ENCODE measurements at places on chromosomes 6 and 20.
A peak's percentile ranks its signal among the peaks of the same experiment; 100 is the strongest.

DNA sequence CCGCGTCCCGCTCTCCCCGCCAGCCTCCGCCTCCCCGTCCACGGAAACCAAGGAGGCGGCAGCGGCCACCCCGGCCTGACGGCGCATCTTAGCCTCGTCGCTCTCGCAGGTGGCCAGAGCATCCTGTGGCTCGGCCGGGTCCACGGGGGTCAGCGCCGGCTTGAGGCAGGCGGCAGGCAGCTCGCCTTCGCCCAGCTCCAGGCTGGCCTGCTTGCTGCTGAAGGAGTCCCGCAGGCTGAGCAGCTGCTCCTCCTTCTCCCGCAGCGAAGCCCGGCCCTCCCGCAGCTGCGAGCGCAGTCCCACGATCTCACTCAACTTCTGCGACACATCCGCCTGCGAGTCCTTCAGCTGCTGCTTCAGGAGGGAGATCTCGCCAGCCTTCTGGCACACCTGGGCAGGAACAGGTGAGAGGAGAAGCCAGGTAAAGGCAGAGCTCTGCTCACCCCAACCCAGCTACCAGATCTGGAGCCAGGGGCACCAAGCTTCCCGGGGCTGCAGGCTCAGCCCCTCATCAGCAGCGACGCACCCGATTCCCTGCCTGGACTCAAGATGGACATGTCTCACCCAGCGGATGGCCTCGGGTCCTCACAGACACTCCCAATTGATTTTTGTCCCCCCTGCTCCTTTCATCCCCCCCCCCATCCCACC, 5.2 kb upstream of the FASTKD5 start:
- DNase-seq, result no peak

- DNase-seq, result no peak
Observed at GRCh38 chr20:56875052-56875659, 246.1 kb downstream of the TFAP2C start.

DNA sequence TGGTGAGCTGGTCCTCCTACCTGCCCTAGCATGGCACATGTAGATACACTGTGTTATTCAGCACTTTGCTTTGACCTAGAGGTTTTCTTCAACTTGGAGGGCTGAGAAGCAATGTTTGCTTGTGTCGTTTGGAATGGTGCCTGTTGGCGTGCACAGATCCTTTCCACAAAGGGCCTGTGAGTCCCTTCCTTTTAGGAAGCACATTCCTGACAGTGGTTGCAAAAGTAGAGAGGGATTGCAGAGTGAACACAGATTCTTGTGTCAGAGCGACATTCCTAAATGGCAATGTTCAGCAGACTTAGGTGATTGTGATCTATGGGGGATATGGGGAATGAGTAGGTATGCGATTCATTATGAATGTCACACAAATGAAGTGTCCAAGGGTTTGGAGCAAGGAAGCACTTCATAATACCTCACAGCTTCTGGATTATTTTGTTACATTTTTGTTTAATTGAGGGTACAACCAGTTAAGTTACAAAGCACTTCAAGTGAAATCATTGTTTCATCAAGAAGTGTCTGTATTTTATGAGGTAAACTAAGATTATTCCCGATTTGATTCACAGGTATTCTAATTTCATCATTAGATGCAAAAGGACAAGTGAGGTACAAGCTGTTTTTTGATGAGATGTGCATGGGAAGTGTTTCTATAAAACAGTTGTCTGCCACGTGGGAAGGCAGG, 713 bp upstream of the RNF144B start:
- no peak for DNase-seq

DNA sequence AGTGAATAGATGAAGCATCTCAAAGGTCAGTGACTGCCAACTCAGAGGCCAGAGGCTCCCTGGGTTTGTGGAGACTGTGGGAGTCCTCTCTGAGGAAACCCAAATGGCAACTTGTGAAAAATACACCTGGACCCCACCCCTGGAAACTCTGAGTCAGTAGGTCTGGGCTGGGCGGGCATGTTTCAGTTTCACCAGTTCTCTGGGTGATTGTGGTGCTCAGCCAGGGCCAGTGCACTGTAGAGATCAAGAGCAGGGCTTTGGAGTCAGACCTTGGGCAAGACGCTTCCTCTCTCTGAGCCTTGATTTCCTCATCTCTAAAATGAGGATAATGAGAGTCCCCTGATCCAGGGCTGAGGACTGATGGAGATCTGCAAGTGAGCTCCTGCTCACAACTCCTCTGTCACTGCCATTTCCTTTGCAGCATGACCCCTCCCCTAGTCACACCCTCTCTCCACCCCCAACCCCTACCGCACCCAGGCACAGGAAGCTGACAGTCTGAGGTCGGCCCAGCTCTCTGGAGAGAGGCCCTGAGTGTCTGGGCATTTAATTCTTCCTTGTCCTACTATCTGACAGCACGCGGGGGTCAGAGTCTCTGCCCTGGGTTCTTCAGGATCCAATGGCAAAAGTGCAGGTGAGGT, 5.1 kb downstream of the DEF6 start:
- peak; percentile 78 for DNase-seq

- no peak for DNase-seq
Observed at GRCh38 chr20:60340232-60340631, 382.0 kb downstream of the CDH26 start.

- no peak for DNase-seq
Observed at GRCh38 chr20:38450412-38450975, 15.4 kb upstream of the SNHG17 start.

GRCh38 chr6:46044881-46045617, 29.4 kb upstream of the CLIC5 start:
- DNase-seq, result no peak

DNA sequence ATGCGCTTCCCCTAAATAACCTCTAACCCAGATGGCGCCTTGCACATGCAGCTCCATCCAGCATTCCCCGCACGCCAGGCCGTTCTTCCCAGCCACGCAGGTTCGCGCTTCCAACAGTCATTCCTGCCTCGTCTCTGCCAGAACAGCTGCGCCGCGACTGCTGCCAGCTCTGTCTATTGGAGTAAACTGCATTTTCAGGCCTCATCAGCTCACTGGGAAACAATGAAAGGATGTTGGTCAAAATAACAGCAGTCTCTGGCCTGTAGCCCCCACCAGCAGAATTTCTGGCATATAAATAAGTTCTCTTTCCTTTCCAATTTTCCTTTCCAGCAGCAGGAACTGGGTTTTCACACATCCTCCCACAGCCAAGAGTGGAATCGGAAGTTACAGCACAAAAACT, 14.6 kb downstream of the NRSN1 start:
- DNase-seq, result no peak

DNA sequence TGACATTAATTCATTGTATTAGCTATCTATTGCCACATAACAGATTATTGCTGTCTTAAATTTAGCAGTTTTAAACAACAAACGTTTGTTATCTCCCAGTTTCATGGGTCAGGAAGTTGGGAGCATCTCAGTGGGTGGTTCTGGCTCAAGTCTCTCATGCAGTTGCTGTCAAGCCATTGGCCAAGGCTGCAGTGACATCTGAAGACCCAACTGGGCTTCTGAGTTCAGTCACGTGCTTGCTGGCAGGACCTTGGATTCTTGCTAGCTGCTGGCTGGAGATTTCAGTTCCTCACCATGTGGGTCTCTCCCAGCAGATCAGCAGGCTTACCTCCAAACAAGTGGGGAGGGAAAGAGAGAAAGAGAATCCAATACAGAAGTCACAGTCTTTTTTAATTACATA, 152.6 kb upstream of the EXOC2 start:
- DNase-seq, result no peak

- peak; percentile 15 for DNase-seq
Observed at GRCh38 chr6:8219352-8219943, 117.1 kb upstream of the EEF1E1 start.

- DNase-seq, result no peak
Observed at GRCh38 chr20:44800391-44801046, 9.8 kb downstream of the RIMS4 start.

GRCh38 chr6:37536491-37537190, 36.9 kb upstream of the CCDC167 start:
- no peak for DNase-seq

- DNase-seq, result no peak
Observed at GRCh38 chr20:14401479-14402138, 64.2 kb upstream of the FLRT3 start.

DNA sequence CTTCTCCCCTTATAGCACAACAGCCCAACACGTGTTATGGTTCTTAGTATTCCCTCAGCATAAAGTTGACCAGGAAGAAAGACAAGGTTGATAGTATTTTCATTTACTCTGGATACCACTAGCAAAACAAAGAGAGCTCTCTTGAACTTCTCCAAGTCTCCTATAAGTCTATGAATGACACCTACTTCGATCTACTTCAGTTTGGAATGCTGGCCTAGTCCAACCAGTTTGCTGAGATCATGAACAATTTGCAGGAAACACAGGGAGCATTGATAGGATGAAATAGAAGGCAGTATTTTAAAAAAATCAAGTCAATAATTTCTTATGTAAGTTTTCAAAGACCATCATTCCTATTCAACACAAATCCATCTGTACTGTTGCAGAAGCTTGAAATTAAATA, 93.6 kb downstream of the GJA10 start:
- no peak for DNase-seq

GRCh38 chr6:28580475-28580874, 54.8 kb downstream of the GPX5 start:
- no peak for DNase-seq

GRCh38 chr20:35398660-35399144, 13.1 kb downstream of the UQCC1 start:
- DNase-seq, result no peak

- no peak for DNase-seq
Observed at GRCh38 chr20:62123450-62124118, 1.3 kb downstream of the LSM14B start.

- no peak for DNase-seq
Observed at GRCh38 chr6:100266494-100267401, 198.0 kb downstream of the SIM1 start.

DNA sequence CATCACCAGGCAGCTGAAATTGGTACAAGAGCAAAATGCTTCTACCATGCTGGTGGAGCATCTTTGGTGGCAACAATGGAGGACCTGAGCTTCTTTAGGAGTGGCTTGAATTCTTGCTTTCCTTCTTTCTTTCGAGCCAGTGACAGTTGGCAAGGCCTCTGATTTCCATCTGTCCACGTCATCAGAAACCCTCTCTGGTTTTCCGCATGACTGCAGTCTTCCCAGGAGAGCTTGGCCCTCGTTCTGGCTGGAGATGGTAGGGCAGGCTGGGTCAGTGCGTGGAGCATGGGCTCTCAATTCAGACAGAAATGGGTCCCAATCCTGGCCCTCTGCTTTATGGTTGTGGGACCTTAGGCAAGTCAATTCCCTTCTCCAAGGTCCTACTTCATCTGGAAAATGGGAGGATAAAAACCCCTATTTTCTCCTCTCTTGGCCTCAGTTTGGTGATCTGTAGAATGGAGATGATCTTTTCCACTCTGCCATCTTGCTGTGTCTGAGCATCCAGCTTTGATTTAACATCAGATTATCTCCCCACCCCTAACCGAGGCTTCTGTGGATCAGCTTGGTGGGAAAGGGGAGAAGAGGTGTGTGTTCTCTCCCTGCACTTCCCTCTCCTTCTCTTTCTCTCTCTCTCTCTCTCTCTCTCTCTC, 3.6 kb upstream of the BPIFB1 start:
- DNase-seq, result no peak

DNA sequence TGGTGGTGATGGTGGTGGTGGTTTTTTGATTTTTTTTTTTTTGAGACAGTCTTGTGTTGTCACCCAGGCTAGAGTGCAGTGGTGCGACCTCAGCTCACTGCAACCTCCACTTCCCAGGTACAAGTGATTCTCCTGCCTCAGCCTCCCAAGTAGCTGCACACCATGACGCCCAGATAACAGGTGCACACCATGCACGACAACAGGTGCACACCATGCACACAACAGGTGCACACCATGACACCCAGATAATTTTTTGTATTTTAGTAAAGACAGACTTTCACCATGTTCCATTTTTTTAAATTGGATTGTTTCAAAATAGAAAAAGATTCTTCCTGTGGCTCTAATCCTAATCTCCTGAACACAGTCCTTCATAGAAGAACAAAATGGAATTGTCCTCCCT, 257.9 kb downstream of the ALDH8A1 start:
- no peak for DNase-seq

- no peak for DNase-seq
Observed at GRCh38 chr20:19758133-19758500, at the start of gene RIN2. TSS of gene RIN2 (plus strand) at chr20:19758258. CDS start at chr20:19889602, 131,344 bp downstream.

DNA sequence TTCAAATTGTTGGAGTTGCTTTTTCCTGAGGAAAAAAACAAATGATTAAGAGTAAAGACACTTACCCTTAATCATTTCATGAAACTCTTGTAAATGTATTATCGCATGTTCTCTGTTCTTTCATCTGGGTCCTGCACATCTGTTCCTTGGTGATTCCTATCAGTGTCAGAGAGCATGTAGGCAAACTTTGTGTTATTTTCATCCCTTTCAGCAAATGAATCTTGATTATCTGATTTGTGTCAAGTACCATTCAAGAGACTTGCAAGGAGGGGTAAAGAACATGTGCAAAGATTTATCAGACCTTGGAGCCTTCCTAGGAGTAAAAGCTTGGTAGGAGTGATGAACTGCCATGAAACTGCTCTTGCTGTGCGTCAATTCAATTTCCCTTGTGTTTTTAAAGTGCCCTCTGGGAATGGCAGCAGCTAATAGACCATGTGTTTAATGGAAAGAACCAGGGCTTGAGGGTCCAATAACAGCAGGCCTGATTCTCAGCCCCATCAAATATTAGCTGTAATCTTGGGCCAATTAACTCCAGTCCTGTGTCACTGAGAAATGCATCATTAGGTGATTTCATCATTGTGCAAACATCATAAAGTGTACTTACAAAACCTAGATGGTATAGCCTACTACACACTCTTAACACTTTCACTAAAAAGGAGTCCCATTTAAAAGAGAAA, 118.9 kb upstream of the CEP85L start:
- no peak for DNase-seq

- no peak for DNase-seq
Observed at GRCh38 chr6:24683297-24684296, 16.7 kb downstream of the ACOT13 start.

DNA sequence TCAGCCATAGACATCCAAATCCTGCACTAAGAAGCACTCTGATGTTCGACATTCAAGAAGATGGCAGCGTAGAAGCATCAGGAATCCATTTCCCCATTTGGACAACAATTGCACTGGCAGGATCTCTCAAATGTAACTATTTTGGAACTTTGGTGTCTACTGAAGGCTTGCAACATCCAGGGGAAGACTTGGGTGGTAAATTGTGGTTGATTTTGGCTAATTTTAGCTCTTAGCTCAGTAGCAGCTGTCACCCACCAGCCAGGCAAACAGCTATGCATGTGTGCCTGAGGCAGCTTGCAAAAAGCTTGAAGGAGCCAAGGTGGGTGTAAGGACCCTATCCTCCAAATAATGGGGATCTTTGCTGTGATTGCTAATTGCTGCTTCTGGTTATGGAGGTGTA, 35.1 kb upstream of the PPP1R3G start:
- DNase-seq, result no peak

DNA sequence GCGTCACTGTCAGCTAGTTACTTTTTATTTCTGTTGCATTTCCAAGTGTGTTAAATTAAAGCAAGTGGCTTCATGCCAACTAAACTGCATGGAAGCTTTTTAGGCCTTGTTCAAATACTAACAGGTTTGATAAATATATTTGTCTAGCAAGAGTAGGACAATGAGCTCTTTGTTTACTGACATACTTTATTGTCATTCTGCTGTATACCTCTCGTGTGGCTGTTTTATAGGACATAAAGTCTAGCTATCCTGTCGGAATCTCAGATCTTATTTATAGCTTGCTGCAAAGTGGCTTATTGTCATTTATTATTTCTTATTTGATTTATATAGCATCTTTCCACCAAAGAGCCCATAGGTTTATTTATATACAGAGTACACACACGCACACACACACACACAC, 711.1 kb downstream of the KIF16B start:
- DNase-seq, result no peak

- no peak for DNase-seq
Observed at GRCh38 chr20:33680686-33681085, 5.5 kb downstream of the E2F1 start.
